ENCODE measurements at places on chromosomes 4 and X. TPM values are rescaled to one million over a fixed set of nuclear protein-coding genes. Genes with fewer than 3 reads are reported as not detected.

GRCh38 chr4:51859476-51860031, 16.6 kb downstream of the DCUN1D4 start:
- no peak for DNase-seq

GRCh38 chrX:44903107-44903506, 30.1 kb downstream of the KDM6A start:
- peak; percentile 18 for DNase-seq

GRCh38 chr4:71294301-71294700, 44.5 kb upstream of the SLC4A4 start:
- DNase-seq = no peak

DNA sequence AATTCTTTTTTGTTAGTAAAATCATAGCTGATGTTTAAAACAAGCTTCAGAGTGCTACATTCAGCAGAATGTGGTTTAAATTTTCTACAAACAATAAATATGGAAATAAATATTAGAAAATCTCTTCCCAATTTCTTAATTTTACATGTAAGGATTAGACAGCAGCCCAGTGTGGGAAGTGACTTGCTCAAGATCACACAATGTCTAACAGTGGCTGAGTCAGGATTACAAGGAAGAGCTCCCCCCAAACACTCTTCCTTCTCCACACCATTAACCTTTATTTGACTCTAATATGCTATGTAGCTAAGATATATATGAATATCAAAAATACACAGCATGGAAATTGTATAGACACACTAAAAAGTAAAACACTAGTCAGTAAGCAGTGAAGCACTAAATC, 59.5 kb downstream of the SLC10A7 start:
- DNase-seq = no peak

- peak; percentile 69 for DNase-seq
These were observed 9.5 kb downstream of the RBPJ start for GRCh38 chr4:26330186-26330787.

Gene CAMK2D
- total RNA-seq = 32.5 TPM

Gene FANCB
- total RNA-seq = 1.8 TPM

DNA sequence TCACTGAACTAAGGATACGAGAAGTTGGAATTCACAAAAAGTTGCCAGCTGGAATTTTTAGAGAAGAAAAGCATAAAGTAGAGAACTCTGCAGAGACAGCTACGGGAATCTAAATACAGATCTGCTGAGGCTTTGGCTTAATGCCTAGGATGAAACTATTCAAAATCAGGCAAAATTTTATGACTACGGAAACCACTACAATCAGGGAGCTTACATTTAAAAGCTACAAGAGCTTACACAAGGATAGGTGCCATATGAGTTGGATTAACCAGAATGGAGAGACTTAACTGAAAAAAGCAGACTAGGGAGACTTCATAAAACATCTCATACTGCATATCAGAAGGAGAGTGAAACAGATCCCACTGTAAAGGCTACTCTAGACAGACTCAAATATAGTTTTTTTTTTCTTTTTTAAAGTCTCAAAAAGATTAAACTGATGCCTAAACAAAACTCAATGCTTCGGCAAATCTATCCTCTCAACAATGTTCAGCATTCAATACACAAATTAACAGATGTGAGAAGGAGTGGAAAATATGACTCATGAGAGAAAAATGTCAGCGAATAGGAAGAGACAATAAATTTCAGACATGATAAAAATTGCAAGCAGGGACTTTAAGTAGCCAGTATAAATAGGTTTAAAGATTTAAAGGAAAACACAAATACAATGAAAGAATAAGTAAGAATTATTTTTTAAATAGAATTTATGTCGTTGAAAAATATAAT, 586.1 kb downstream of the FSTL5 start:
- peak; percentile 67 for DNase-seq

Gene SULT1B1
- 8.3 TPM for total RNA-seq

Gene CENPVL2
- not detected for total RNA-seq

DNA sequence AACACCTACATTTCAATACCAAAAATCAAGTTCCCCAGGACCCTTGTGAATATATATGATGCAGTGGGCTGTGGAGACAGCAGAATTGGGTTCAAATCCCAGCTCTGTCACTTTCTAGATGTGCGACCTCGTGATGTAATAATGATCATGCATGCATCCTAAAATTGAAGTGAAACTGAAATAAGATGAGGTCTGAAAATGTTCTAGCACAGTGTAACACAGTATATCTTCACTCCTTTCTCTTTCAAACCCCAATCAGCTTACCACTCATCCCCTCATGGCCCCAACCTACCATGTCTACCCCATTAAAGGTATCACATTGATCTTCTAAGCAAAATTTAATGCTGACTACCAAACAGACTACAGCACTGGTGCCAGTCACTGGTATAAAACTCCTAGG, 69.9 kb upstream of the BRS3 start:
- DNase-seq = no peak

- no peak for DNase-seq
These were observed 221.7 kb upstream of the DIPK2B start for GRCh38 chrX:45422216-45422925.

Gene AR
- total RNA-seq = 1.2 TPM

- no peak for DNase-seq
These were observed 104.5 kb downstream of the DCAF8L2 start for GRCh38 chrX:27694667-27695066.

DNA sequence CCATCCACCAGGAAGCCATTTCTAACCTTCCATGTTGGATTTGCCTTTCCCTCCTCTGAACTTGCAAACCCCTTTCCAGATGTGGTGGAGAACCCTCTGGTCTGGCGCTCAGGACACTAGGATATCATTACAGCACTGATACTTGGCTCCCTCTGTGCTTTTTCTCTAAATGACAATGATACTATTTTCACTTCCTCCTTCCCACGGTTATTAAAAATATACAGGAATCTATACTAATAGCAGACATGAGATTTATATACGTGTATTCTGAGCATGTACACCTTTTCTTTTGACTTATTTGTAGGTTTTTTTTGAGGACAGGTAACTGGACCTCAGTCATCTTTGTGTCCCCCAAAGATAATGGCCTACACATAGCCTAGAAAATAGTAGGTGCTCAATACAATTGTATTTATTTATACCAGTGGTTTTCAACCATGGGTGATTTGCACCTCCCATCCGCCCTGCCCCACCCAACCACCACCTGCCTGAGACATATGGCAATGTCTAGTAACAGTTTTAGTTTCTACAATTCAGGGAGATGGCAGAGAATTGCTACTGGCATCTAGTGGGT, 60.4 kb upstream of the PLAC8 start:
- no peak for DNase-seq

Gene STOX2
- total RNA-seq = 3.9 TPM

DNA sequence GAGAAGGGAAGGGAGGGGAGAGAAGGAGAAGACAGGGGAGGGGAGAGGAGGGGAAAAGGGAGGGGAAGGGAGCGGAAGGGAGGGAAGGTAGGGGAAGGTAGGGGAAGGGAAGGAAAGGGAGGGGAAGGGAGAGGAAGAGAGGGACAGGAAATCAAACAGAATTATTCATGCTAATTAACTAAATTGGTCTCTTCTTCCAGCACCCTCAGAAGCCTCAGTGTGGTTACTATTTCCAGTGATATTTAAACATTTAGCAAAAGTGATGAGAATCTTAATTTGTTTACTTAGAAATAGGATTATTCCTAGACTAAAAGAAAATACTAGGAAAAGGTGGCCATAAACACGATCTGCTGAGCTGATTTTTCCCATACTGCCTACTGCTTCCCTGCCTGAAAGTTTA, 193.1 kb upstream of the CPEB2 start:
- DNase-seq = no peak

GRCh38 chrX:96846841-96847240, 36.9 kb upstream of the RPA4 start:
- no peak for DNase-seq

Gene HEPH
- total RNA-seq = 2.4 TPM

DNA sequence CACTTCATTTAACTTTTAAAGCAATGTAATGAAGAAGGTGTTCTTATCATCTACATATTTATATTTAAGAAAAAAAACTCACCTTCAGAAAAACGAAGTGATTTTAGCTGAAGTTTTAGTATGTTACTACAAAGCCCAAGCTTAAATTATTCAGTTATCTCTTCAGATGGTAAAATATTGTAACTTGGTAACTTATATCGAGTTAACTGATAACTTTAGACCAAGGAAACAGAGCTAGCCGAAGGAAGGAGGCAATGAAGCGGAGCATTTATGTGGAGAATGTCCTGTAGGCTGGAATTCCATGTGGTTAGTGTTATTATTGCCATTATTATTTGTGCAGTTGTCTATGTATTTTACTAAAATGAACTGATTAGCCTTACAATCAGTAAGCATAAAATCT, 1102.1 kb upstream of the LCORL start:
- DNase-seq = no peak

DNA sequence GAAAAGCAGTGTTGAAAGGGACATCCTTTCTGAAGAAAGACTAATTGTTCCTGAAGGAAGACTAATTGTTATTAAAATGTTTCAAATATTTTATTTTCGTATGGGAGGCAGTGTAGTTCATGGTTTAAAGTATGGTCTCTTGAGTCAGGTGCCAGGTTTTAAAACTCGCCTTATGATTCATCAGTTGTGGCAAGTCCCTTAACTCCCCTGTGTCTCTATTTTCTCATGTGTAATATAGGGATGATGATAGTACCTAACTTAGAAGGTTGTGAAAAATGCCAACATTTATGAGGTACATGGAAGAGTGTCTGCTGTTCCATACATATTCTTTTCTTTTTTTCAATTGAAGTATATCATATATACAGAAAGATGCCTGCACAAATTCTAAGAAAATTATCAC, 414.2 kb upstream of the DIPK2B start:
- DNase-seq = no peak

Gene UGT2B7
- total RNA-seq = not detected

All from lung microvascular endothelial cell (primary cell).